ENCODE measurements at places on chromosomes 7 and 10.

- DNase-seq, result no peak
These were observed 287.8 kb downstream of the GALNT17 start for GRCh38 chr7:71419546-71420337.

DNA sequence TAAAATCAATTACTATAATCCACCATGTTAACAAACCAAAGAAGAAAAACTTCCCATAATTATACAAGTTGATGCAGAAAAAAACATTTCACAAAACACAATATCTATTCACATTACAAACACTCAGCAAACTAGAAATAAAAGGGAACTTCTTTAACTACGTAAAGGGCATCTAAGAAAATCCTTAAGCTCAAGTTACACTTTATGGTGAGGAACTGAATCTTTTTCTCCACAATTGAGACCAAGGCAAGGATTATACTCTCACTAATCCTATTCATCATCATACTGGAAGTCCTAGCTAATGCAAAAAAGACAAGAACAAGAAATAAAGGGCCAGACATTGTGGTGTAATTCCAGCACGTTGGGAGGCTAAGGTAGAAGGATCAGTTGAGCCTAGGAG is 159.9 kb downstream of the ZNF365 start:
- DNase-seq, result no peak

GRCh38 chr7:33905389-33906032 is at the start of gene BMPER:
TSS of gene BMPER (plus strand) at chr7:33905539. CDS start at chr7:33905614, 75 bp downstream.
- no peak for DNase-seq

DNA sequence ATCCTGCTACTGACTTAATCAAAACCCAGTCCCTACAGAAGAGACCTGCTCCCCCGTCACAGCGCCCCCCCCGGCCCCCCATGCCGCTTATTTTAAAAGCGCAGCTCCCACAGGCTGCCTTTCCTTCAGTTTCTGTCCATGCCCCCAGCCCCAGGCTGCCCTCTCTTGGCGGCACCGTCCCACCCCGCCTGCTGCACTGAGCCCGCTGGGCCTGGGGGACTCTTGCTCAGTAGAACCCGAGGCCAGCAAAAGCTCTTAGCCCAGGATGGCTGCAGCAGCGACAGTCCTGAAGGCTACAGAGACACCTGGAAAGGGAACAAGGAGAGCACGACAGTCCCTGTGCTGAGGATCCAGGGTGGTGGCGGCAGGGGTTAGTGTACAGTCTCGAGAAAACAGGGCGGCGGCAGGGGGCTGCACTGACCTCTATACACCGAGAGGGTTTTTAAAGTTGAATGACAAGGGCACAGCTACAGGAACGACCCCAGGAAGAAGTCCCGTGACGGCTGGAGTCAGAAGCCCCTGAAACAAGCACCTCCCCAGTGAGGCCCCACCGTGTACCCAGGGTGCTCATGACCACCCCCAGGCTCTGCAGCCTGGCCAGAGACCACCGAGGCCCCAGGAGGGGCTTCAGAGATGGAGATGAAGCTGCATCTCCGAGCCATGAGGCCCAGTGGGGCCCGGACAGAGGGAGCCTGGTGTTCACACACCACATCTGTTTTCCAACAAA is 54.4 kb downstream of the ZRANB1 start:
- no peak for DNase-seq

DNA sequence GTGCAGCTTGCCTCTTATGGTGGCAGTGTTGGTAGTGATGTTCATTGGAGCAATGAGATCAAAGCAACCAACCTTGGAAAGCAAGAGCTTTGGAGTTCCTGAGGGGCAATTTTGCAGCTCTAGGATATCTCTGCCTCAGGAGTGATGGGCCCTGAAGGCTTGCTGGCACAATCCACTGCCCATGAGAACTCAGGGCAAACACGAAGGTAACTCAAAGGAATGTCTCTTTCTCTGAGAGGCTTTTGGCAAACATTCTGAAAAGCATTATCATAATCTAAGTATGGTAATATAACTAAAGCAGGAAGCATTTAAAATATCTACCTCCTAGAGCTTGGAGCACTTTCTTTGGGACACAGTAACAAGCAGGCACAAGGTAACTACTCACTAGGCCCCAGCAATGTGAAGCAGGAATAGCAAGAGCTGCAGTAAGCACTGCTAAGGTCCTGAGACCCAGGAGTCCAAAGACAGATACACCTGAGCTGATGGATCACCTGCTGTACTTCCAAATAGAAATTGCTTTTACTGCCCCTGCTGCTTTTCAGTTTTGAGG is 103.1 kb downstream of the NRF1 start:
- no peak for DNase-seq

DNA sequence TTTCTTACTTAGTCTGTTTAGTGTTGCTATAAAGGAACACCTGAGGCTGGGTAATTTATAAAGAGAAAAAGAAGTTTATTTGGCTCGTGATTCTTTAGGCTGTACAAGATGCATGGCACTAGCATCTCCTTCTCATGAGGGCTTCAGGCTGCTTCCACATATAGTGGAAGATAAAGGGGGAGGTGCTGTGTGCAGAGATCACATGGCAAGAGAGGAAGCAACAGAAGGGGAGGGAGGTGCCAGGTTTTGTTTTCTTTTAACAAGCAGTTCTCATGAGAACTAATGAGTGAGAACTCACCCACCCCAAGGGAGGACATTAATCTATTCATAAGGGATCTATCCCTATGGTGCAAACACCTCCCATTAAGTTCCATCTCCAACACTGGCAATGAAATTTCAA is 17.3 kb downstream of the CYP2E1 start:
- DNase-seq, result no peak

GRCh38 chr7:31785101-31785500 is 98.1 kb downstream of the PPP1R17 start:
- no peak for DNase-seq

- DNase-seq, result no peak
These were observed 39.7 kb downstream of the ARID5B start for GRCh38 chr10:61941202-61941681.

DNA sequence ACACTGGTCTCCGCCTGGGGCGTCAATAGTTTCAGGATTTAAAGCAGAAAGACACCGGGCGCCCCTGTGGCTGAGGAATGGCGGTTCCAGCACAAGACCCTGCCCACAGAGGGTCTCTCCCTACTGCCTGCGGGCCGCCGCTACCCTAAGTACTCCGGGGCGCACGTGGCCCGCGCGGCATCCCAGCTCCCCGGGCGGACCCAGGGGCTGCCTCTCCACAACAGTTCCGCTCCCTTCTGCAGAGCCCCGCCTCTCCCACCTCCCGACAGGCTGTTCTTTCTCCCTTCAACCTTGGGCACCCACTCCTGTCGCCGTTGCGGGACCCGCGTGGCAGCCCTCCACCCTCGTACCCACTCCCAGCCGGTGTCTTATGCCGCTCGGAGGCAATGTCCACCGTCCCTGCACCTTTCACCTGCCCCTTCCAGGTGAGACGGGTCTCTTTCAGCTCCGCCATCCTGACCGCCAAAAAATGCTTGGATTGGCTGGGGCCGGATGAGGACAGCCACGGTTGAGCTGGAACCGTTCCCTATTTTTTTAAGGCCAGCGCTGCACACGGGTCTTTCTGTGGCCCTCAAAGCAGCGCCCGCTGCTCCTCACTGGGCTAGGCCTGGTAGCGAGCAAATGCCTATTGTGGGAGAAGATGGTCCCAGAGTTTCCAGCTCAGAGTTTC is 1.6 kb upstream of the NKX2-3 start:
- DNase-seq, result no peak

DNA sequence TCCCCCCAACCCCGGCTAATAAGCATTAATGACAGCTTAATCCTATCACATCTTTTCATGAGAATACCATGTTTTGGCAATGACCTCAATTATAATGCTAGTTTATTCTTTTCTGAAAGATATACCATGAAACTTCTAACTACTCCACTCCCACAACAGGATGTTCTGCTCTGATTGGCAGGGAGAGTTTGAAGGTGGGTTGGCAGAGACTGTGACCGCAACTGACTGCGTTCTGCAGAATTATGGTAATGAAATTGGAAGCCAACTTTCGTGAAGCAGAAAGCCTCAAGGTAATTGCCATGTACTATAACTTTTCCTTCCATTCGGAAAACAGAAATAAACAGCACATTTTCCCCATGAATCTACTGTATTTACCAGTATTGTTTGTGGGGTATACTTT is 288.2 kb upstream of the SEMA3D start:
- no peak for DNase-seq

DNA sequence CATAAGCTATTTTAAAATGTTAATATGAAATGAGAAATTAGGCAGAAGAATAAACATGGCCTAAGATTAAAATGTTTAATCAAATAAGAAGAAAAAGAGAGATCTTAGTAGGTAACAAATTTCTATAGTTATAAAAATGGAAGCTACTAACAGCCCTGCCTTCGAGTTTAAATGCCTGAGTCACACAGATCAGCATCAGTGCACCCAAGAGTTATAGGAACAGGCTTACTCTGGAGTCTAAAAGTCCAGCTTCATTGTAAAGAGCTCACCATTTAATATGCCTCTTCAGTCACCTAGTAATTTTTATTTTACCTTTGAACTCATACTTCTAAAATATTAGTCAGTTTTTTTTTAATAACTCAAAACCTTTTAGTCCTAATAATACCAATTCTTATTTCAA is 52.6 kb downstream of the BRI3 start:
- DNase-seq, result no peak

DNA sequence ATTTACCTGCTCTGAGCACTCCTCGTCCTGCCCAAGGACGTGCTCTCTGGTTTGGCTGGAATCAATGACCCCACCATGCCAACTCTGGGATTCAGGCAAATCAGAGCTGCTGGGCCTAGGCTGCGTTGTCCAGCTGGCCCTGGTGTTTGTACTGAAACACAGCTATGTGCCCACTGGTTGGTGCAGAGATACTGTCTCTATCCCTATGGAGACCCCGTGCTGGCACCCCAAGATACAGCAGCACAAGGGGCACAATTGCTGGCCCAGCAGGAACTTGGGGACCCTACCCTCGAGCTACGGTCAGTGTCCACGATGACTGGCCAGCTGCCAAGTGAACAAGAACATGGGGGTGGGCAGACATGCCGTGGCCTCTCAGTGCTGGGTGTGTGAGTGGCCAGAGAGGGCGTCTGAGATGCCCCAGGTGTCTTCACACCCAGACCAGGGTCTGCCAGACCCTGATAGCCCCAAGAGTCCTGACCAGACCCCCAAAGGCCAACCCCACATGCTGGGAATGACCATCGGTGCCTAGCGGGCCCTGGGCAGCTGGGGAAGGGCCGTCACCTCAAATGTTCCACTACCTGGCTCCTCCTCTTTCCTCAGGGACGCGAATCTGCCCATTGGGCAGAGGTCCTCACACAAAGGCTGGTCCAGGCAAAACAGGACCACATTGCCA is 79.3 kb upstream of the ZNF479 start:
- DNase-seq, result no peak

DNA sequence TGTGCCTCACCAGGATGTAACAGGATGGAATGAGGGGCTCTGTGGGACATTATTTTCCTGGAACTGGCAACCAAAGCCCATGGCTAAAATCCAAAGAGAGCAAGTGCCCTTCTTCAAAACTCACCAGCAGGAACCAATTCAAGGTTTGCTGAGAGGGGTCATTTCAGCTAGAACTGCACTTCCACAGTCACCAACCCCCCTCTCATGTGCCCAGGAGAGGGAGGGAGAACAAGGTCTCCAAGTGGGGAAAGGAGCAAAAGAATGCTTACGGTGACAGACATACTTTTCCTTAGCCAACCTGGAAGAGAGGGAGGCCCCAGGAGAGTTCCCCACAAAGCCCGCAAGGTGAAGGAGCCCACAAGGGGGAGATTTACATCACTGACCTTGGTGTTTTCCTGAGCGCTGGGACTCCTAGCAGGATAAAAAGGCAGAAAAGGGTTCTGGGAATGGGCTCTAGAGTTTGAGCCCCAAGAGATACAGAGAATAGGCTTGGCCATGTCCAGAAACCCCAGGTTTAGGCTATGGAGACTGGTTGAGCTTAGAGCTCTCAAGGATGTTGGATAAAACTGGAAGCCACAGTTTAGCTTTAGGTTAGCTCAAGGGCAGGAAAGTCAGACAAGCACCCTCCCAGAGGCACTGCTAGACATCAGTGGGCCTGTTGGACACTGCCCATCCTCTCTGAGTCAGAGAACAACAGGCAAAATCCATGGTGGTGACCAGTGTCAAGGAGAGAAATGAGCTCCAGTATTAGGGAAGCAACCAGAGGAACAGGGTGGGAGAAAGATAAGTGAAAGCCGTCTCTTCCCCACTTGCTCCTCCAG is 63.9 kb upstream of the GHITM start:
- DNase-seq, result no peak

GRCh38 chr10:127216274-127216673 is 19.9 kb upstream of the INSYN2A start:
- no peak for DNase-seq

DNA sequence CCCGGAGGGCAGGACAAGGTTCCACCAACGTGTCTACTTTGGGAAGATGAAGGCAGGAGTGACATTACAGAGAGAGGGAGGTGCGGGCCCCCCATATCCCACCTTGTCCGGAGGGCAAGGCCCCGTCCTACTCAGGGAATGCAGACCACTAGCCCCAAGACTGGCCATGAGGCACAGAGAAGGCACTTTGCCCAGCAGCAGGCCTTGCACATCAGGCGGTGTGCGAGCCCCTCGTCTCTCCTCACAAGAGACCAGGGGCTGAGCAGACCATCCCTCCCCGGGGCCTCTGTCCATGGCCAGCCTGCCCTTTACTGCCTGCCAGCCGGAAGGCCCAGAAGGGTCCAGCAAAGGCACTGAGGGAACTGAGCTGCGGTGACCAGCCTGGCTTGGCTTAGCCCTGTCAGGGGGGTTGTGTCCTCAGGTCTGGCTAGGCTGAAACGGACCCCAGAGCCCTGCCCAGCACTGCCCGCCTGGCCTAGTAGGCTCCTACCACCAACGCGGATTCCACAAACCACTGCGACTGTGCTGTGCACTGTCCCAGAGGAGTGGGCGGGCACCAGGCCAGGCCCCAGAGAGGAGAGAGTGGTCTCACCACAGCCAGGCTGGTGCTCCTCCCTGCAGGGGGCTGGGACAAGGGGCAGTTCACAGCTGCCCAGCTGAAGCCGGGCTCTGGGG is 16.7 kb downstream of the CAMK2B start:
- peak; percentile 38 for DNase-seq

GRCh38 chr7:70953796-70954195 is 178.1 kb upstream of the GALNT17 start:
- no peak for DNase-seq

DNA sequence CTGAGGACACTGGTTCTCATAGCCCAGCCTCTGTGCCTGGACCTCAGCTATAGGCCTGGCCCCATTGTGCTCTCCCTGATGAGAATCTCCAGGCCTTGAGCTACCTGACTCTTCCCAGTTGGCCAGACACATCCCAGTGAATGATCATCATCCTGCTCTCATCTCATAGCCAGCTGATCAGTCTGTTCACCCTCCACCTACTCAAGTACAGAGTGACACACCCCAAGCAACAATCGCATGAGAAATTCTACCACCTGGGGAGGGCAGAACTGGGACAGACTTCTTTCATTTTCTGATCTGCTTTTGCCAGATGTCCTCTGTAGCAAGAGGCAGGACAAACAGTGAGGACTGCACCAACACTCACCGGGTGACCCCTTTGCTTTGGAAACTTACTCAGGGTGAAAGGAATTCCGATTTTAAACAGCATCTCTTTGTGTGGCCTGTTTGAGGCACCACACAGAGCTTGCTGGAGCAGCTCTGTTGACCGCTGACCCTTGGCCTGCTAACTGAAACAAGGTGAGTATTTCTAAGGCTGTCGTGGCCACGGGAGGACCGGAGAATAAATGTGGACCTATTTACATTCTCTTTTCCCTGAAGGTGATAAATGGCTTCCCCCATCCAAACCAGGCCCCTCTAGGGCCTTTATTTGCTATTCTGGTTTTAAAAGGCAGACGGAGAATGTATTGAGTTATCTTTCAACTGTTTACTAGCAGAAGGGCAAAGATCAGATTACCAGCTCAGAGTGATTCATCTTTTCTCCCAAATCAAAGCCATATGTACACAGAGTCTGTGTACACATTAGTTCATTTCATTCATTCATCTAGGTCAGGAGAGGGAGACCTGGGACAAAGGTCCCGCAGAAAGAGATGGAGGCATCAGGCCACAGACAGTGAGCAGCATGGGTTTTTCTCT is 181.4 kb upstream of the TNS3 start:
- DNase-seq, result no peak

Measured in CD8-positive, alpha-beta memory T cell (primary cell).